ENCODE measurements at places on chromosomes 5 and 9.

GRCh38 chr5:143284002-143284401 is 119.5 kb downstream of the NR3C1 start:
- no peak for DNase-seq

- DNase-seq = peak; percentile 94
Observed at GRCh38 chr5:151696470-151697061, 9.9 kb upstream of the SPARC start.

GRCh38 chr9:23747088-23748075 is 78.7 kb downstream of the ELAVL2 start:
- DNase-seq = no peak

- peak; percentile 83 for DNase-seq
Observed at GRCh38 chr9:110655754-110656641, 12.6 kb upstream of the MUSK start.

GRCh38 chr9:107213561-107214028 is 69.5 kb upstream of the RAD23B start:
- DNase-seq = peak; percentile 95

DNA sequence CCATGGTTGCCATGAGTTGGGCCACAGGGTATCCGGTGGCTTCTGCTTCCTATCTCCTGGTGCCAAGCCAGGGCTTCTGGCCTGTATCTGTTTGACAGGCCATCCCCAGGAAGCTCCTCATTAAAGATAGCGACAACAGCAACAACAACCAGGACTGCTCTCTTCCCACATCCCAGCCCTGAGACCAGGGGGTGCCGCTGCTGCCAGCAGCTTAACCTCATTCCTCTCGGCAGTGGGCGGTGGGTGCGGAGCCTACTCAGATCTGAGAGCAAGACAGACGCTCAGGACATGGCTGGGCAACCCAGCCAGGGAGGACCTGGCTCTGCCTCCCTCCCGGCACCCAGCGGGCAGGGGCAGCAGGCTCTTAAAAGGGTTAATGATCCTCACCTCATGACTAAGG is 98.3 kb downstream of the PSD2 start:
- no peak for DNase-seq

DNA sequence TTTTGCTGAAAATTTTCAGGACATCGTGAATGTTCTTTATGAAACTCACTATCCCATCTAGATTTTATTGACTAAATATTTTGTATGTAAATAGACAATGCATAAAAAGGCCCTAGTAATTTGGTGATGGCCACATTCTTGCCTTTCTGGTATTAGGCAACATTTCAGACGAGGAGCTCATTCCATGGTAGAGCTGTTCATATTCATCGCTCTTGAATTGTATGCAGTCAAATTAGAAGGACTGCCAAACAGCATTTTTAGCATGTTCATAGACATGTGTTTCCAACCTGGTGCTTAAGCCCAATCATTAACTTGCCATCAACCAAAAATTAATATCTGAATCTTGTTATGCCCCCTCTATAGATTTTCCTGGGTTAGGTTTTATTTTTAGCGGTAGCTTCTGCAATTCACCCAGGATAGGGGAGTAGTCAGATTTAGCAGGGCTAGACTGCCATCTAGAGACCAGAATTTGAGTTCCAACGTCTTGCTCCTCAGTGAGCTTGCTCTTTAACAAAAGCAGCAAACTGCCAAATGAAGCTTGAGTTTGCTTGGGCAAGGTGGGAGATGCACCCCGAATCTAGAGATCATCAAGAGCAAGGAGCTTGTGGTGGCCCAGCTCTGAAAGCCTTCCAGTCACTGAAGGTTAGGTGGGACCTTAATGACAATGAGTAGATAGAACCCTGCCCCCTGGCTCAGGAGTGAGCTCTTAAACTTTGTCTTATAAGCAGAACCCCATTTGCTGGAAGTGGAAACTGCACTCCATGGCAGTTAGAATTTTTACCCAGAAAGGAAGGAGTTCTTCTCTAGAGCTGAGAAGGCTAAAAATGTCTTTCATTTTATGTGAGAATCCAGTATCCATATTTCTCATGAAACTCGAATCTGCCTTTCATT is 456.2 kb downstream of the RASEF start:
- peak; percentile 49 for DNase-seq

GRCh38 chr5:107415762-107416161 is 255.0 kb downstream of the EFNA5 start:
- no peak for DNase-seq

All from ELR (cell line).